CD14-positive monocyte (primary cell): ENCODE measurements at places on chromosomes 1 and 21. TPM values are rescaled to one million over a fixed set of nuclear protein-coding genes. Genes with fewer than 3 reads are reported as not detected.

DNA sequence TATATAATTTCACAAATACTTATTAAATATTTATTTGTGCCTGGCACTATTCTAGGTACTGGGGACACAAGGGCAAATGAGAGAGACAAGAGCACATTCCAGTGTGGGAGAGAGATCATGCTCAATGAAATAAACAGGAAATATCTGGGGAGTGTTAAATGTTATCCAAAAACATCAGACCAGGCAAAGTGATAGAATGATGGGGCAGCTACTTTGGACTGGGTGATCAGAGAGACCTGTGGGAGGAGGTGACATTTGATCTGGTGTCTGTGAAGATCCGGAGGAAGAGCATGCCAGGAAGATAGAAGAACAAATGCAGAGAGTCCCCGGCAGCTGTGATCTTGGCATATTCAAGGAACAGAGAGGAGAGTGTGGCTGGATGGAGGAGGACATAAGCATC is 27.5 kb upstream of the GNG12 start:
- no peaks in the 10 kb centered on the region for H3K4me1 ChIP-seq
- H3K27me3 ChIP-seq: no peaks in the 10 kb centered on the region
- no peak overlapping the region for H3K4me3 ChIP-seq
- no peaks in the 10 kb centered on the region for H3K36me3 ChIP-seq

- no peak overlapping the region for H3K4me3 ChIP-seq
- no peaks in the 10 kb centered on the region for H3K4me1 ChIP-seq
- no peak overlapping the region for H3K27ac ChIP-seq
- H3K27me3 ChIP-seq: no peaks in the 10 kb centered on the region
- no peak for DNase-seq
- H3K36me3 ChIP-seq: no peaks in the 10 kb centered on the region
Measured at GRCh38 chr1:27588256-27589232, 15.4 kb downstream of the AHDC1 start.

GRCh38 chr1:234484218-234484617 is 5.2 kb upstream of the TARBP1 start:
- peaks cover 25% of the 10 kb centered on the region for H3K4me1 ChIP-seq
- no peak for DNase-seq
- H3K27ac ChIP-seq: no peak overlapping the region
- no peaks in the 10 kb centered on the region for H3K27me3 ChIP-seq

DNA sequence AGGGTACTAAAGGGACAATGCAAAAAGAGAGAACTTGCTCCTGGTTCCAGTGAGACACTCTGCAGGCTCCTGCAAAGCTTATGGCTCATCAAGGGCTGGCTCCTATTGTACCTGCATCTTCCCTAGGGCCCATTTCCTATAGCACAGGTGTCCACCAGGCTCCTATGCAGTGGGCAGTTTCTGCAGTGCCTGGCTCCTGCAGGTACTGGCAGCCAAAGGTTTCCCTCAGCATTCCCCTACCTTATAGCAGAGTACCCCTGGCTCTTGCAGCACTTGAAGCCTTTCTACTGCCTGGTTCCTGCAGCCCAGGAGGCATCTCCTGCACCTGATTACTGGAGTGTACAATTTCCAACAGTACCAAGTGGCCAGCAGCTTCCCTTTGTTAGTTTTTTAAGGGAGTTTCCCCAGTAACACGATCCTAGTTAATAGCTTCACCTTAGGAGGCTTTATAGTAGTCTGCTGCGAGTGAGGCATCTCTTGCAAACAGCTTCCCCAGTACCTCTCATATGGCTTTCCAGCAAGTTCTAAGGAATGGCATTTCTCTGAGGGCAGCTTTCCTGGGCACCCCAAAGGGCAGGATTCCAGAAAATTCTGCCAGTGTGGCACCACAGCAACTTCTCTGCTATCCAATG is 141.7 kb downstream of the DENND1B start:
- DNase-seq: no peak
- no peak overlapping the region for H3K27ac ChIP-seq
- no peak overlapping the region for H3K4me3 ChIP-seq
- H3K36me3 ChIP-seq: peaks cover 25% of the 10 kb centered on the region
- no peaks in the 10 kb centered on the region for H3K27me3 ChIP-seq

- no peaks in the 10 kb centered on the region for H3K27me3 ChIP-seq
- no peak overlapping the region for H3K4me3 ChIP-seq
- no peak overlapping the region for H3K27ac ChIP-seq
- H3K36me3 ChIP-seq: no peaks in the 10 kb centered on the region
- H3K4me1 ChIP-seq: no peaks in the 10 kb centered on the region
Measured at GRCh38 chr1:204941421-204942338, 71.0 kb downstream of the NFASC start.

DNA sequence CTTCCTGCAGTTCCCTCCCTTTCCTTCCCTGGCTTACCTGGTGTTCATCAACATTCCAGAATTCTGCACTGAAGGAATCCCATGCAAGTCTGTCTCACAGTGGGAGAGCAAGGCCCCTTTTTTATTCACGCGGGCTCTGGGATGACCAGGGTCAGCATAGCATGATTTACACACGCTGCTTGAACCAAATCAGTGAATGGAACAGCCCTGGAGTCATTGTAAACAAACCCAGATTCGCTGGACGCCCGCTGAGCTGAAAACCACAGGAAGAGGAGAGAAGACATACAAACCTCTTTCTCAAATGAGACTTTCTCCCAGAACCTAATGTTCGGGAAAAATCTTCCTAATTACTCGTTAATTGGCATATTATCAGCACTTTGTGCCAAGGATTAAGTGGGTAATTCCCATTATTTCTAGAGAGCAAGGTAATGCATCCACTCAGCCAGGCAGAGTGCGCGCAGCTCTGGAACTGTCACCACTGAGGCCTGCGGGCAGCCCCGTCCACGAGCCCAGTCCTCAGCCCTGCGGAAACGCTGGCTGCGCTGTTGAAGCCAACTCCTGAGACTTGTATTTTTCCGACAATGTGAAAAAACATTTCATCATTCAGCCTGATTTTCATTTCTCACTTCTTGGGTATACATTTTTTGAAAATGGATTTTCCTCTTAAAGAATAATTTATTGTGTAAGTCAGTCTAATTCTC is 140.0 kb downstream of the ETS2 start:
- H3K4me1 ChIP-seq: no peaks in the 10 kb centered on the region
- H3K27me3 ChIP-seq: no peaks in the 10 kb centered on the region
- no peak for DNase-seq
- no peak overlapping the region for H3K4me3 ChIP-seq
- no peaks in the 10 kb centered on the region for H3K36me3 ChIP-seq

- DNase-seq: peak; percentile 51
- no peaks in the 10 kb centered on the region for H3K27me3 ChIP-seq
- H3K4me1 ChIP-seq: peaks cover 72% of the 10 kb centered on the region
- no peak overlapping the region for H3K4me3 ChIP-seq
- H3K27ac ChIP-seq: peak overlapping the region; percentile 99
Measured at GRCh38 chr1:2151911-2152310, 42.7 kb downstream of the FAAP20 start.

UBL4B gene
- polyA plus RNA-seq: not detected
